ENCODE measurements at places on chromosomes 6 and 20.

GRCh38 chr6:69622924-69623323 is 173.9 kb downstream of the LMBRD1 start:
- no peak for DNase-seq

DNA sequence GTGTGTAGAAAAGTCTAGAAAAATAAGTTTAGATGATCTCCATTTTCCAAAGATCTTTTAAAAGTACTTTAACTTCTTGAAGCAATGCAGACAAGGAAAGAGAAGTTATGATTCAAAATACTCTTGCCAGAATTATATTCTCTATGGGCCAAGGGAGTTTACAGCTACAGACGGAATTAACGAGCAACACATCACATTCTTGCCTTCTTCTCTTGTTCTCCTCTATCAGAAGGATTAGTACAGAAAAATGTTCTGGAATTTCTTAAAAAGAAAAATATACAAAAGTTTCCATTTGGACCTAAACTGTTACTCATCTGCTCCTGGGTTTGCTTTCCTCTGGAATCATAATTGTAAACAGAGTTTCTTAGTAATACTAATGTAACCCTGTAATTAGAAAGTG is 284.7 kb upstream of the HSF2 start:
- DNase-seq: no peak

DNA sequence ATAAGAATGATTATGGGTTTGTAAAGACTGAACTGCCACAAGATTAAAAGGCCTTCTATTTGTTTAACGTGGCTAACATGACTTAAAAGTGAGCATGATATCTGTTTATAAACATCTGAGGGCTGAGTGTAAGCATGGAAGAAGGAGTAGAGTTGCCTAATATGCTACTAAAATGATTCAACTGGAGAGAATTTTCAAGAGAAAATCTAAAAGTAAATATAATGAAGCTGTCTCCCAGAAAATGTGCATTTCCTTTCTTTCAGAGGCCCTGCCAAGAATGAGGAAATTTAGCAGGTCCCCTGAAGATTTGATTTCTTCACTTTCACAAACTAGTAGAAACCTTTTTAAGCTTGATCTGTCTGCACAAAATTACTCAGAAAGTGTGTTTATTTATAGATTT is 4.2 kb upstream of the EYA4 start:
- DNase-seq: no peak

DNA sequence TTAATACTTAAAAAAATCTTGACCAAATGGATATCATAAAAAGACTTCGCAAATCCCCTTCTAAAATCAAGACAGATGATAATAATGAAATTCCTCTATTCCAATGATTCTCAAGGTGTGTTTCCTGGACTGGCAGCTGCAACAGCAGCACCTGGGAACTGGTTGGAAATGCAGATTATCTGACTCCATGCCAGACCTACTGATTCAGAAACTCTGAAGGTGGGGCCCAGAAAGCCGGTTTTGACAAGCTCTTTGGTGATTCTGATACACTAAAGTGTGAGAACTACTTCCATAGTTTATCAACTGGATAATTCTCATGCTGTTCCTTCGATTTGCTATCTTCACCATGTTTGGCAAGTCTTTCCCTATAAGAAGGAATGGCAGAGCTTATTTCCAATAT is 252.1 kb downstream of the COL12A1 start:
- DNase-seq: no peak

DNA sequence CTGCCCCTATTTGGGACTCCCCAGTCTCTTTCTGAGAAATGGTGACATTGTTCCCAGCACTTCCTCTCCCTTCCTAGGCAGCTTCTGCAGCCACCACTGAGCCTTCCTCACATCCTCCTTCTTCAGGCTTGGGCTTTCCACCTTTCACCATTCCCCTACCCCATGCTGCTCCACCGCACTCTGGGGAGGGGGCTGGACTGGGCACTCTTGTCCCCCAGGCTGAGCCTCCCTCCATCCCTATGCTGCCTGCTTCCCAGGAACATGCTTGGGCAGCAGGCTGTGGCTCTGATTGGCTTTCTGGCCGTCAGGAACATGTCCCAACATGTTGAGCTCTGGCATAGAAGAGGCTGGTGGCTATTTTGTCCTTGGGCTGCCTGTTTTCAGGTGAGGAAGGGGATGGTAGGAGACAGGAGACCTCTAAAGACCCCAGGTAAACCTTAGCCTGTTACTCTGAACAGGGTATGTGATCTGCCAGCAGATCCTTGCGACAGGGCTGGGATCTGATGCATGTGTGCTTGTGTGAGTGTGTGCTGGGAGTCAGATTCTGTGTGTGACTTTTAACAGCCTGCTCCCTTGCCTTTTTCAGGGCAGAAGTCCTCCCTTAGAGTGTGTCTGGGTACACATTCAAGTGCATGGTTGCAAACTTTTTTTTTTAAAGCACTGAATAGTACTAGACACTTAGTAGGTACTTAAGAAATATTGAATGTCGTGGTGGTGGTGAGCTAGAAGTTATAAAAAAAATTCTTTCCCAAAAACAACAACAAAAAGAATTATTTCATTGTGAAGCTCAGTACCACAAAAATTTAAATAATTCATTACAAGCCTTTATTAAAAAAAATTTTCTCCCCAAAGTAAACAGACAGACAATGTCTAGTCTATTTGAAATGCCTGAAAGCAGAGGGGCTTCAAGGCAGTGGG is 2.1 kb upstream of the CDKN1A start:
- DNase-seq: peak; percentile 32

DNA sequence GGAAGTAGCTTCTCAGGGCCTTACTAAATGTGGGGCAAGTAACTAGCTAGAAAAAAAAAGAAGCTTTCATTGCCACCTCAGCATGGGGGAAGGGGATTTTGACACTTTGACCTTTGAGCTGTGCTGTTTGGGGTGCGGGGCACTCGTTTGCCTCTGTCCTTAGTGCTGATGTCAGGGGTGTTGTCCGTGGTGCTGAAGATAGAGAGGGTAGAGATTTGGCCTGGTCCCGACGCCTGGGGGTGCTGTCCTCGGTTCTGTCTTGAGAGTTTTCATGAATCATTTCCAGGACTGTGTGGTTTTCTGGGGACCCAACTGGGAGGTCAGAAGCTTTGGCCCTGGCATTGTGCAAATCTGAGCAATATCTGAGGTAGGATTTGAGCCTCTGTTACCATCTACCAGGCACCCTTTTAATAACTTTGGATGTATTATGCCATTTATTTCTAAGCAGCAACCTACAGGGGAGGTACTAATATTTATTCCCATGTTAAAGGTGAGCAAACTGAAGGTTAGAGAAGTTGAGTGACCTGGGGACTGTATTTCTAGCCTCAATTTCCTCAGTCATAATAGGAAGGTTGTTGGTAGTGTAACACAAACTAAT is 78.0 kb downstream of the DLGAP4 start:
- DNase-seq: no peak

GRCh38 chr20:50605136-50605535 is 86.2 kb downstream of the RIPOR3 start:
- no peak for DNase-seq

DNA sequence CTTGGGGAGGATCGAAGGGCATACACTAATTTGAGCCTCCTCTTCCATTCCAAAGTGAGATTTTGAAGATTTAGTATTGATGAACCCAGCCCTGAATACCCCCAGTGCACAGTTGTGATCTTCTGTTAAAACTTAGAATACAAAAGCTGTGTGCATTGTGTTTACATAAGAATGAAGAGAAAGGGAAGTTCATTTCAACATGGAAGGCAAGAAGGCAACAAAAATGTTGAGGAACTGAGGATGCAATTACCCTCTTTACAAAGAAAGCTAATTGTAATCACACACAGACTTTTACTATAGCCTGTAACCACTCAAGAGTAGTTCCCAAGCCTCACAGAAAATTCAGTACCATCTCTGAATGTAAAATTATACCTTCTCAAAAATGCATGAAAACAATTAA is 49.3 kb downstream of the GFOD1 start:
- no peak for DNase-seq

GRCh38 chr6:142850679-142851423 is 94.1 kb downstream of the HIVEP2 start:
- no peak for DNase-seq

DNA sequence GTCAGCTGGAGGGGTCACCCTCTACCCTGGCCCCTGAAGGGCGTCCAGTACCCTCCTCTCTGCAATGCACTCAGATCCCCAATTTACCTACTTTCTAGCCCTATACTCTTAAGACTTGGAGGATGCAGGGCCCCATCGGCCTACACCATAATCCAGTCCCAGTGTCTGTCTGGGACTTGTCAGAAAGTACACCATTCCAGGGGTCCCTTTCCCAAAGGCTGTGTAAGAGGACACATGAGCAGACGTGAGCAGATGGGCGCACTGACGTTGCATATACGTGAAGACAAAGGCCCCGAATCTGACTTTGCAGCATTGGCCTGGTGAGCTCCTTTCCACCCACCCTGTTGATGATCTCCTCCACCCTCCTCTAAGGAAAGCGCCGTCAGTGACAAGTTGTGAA is 20.9 kb upstream of the SMOC2 start:
- no peak for DNase-seq

DNA sequence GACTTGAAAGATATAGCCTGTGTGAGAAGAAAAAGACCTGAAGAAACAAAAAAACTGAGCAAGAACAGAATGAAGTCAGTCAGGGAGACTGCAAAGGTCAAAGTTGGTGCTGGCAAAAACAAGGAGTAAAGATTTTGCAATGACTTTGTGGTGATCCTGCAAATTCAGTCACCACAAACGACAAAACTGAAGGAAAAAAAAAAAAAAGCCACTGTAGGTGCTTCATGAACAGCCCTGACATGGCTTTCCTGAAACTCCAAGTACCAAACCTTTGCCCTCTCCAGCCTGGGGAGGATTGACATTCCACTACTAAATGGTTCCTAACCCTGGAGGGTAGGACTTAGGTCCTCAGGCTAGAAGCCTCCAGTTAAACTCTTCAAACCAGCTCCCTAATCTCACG is 114.7 kb upstream of the BEND3 start:
- DNase-seq: no peak

- no peak for DNase-seq
Measured at GRCh38 chr20:891706-892080, 24.4 kb downstream of the ANGPT4 start.

GRCh38 chr20:48275286-48276020 is 490.2 kb upstream of the SULF2 start:
- DNase-seq: no peak

DNA sequence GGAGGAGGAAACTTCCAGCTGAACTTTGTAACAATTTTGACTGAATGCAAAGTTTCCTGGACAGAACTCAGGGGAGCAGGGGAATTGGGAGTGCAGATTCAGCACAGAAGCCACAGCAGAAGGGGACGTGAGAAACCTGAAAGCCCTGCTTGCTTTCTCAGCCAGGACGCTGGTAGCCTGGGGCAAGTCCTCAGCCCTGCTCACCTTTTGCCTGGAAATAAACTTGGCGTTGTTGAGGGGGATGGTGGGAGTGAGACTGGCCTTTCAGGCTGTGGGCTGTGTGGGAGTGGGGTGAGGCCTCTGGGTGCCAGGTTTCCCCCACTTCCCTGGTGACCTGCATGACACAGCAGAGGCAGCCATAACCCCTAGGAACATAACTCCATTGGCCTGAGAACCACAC is 238.1 kb upstream of the HS3ST5 start:
- DNase-seq: no peak

- peak; percentile 56 for DNase-seq
Measured at GRCh38 chr6:113642714-113643406, 214.3 kb upstream of the MARCKS start.

- no peak for DNase-seq
Measured at GRCh38 chr6:68468244-68468884, 166.7 kb upstream of the ADGRB3 start.

GRCh38 chr6:136823128-136823660 is 802 bp downstream of the PEX7 start:
- no peak for DNase-seq
